ENCODE measurements at places on chromosomes 16 and 17.

DNA sequence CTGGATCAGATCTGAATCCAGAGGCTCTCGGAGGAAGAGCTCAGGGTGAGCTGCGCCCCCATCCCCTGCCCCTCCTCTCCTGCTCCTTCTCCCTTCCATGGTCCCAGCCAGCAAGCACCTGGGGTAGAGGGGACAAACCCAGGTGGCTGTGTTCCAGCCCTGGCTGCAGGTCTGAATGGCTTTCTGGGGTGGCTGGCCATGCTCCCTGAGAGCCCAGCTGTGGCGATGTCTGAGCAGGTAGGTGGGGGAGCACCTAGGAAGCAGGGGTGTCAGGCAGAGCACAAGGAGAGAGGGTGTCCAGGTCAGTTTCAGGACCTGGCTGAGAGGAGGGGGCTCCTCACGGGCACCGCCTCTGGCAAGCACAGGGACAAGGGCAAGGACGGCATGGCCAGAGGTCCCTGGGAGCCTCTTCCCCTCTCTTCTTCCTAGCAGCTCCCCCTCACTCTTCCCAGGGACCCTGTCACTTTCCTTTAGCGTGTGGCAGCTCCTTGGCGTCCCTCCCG, 310.0 kb downstream of the SEC14L1 start:
- no peak for DNase-seq

DNA sequence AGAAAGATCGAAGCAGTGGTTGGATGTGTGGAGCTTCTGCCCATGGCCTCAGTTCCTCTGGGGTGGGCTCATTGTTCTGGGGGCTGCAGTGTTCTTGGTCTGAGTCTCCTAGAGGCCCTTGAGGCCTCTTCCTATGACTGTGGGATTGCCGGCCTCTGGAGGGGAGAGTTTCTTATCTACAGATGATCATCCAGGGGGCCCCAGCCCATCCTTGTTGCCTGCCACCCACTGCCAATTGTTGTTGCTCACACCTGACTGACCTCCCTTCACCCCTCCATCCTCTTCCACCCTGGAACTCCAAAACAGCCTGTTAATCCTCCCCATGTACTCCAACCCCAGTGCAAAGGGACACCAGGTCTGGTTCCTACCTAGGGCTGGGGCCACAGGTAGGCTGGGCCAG, 5.9 kb downstream of the B3GNT9 start:
- DNase-seq: no peak

- DNase-seq: no peak
Observed at GRCh38 chr17:354651-355556, 2.3 kb upstream of the RPH3AL start.

DNA sequence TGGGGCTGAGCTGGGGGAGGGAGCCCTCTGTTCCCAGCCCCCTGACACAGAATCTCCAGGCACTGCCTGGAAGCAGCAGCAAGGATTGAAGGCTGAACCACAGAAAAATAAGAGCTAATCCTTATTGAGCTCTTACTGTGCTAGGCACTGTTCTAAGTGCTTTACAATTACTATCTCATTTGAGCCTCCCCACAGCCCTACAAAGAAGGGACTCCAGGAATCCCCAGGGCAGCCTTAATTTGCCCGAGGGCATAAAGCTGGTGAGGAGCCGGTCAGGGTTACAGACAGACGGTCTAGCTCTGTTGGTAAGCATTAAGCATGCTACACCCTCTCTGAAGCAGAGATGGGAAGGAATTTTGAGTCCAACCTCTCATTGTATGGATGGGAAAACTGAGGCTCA, 7.0 kb downstream of the SAMD14 start:
- no peak for DNase-seq

- DNase-seq: no peak
Observed at GRCh38 chr17:75809631-75810111, 25.1 kb downstream of the UNK start.

DNA sequence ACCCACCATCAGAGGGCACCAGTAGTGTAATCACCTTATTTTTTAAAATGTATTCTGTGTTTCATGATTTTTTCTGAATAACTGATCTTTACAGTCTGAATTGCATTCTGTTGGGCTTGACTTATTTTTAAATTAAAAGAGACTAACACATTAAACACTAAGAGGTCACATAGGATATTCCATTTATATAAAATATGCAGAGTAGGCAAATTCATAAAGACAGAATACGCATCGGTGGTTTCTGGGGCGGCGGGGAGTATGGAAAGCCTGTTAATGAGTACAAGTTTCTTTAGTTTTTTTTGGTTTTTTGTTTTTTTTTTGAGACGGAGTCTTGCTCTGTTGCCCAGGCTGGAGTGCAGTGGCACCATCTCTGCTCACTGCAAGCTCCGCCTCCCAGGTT, 366.3 kb downstream of the WWOX start:
- no peak for DNase-seq

GRCh38 chr17:17685775-17686291, 4.6 kb downstream of the RAI1 start:
- DNase-seq: no peak

DNA sequence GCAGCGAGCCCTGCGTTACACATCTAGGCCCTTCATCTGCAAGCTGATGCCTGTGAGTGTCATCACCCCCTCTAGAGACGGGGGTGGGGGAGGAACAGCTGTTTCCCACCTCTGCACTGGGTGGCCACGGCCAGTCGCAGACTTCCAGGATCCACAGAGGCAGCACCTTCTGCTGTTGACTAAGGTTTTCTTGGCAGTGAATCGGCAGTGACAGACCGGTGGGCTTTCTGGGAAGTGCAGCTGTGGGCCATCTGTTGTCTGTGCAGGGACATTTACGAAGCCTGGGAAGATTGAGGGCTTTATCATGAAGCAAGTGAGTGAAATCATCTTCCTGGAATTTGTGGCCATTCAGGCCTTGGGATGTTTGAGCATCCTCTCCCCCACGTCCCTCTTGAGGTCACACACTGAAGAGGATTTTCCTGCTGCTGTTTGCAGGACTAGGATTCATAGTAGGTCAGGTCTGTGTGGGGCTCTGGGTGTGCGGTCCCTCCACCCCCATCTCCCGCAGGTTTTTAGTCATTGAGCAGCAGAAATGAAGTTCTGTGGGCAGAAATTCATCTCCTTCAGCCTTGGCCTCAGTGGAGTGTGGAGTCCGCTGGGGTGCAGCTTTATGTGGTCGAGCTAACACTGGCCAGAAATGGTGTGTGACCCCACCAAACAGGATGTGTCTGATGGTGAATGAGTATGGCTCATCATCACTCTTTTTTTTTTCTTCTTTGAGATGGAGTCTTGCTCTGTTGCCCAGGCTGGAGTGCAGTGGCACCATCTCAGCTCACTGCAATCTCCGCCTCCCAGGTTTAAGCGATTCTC, 12.0 kb downstream of the PGS1 start:
- DNase-seq: no peak

GRCh38 chr17:77957235-77957856, 1.2 kb upstream of the TNRC6C start:
- DNase-seq: no peak

DNA sequence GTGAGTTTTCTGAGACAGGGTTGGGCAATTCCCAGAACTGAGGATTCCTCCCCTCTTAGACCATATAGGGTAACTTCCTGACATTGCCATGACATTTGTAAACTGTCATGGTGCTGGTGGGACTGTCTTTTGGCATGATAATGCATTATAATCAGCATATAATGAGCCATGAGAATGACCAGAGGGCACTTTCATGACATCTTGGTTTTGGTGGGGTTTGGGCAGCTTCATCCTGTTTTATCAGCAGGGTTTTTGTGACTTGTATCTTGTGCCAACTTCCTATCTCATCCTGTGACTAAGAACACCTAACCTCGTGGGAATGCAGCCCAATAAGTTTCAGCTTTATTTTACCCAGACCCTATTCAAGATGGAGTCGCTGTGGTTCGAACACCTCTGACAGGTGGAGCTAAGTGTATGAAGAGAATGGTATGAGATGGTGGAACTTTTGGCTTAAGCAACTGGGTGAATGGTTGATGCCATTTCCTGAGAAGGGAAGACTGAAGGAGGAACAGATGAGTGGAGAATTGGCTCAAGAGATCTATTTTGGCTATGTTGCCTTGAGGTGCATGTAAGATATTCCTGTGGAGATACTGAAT, 217.3 kb downstream of the RAB11FIP4 start:
- DNase-seq: no peak

DNA sequence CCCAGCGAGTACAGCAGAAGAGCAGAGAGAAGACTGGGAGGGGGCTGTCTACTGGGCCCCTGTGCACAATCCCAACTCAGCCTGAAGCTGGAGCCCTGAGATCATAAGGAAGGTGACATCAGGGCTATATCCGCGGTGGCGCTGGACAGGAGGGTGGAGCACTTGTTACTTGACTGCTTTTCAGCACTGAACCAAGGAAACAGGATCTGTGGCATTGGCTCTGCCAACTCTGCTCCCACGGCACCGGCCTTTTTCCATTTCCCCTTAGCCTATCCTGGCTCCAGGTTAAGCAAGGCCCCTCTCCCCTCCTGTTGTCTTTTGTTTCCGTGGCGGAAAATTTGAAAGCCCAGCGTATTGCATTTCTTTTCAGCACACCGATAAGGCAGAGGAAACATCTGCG, 125.0 kb upstream of the IRX3 start:
- no peak for DNase-seq

DNA sequence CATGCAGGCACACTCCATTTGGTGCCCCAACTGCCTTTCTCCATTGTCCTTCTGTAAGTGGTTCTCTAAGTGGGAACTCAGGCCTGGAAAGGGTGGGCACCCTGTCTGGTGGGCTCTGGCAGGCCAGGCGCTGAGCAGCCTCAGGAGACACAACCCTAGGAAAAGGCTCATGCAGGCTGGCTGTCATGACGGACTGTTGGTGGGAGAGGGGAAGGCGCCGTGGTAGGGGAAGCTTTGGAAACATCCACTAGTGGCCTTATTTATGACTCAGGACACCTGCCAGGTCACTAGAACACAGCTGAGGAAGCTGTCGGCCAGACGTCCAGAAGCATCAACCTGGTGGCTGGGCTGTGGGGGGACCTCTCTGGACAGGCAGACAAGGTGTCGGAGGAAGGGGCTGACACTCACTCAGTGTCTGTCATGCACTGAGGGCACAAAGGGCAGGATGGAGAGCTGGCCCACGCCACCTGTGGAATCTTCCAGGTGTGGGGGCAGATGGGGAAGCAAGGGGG, 216.0 kb downstream of the SEC14L1 start:
- DNase-seq: peak; percentile 22

GRCh38 chr17:12726131-12726530, 60.4 kb downstream of the MYOCD start:
- DNase-seq: no peak

DNA sequence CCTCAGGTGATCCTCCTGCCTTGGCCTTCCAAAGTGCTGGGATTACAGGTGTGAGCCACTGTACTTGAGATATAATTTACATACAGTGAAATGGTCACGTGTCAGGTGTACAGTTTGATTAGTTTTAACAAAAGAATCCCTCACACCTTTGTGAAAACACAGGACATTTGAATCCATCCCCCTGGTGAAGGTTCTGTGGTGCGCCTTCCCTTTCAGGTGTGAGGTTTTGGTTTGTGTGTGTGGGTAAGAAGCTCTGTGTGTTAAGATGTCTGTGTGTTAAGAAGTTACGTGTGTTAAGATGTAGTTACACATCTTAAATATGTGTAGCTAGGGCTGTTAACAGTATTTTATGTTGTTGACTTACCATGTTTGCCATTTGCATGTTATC, 4.4 kb downstream of the SEC14L1 start:
- no peak for DNase-seq

- DNase-seq: no peak
Observed at GRCh38 chr17:70810609-70811008, 641.3 kb downstream of the KCNJ2 start.

DNA sequence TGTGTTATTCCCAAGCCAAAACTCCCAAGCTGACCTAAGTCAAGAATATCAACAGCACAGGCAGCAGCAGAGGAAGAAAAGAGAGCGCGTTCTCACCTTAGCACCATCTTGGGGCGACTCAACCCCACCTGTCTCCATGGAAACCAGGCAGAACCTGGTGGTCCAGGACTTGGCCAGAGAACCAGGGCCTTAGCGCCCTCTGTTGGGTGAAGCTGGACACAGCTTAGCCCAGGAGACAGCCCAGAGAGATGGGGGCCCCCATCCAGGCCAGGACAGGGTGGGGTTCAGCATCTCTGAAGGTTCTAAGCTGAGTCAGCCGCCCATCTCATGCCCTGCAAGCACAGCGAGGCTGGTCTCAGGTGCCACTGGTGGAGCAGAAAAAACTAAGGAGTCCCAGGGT, 60.1 kb upstream of the TMEM132E start:
- DNase-seq: peak; percentile 50

DNA sequence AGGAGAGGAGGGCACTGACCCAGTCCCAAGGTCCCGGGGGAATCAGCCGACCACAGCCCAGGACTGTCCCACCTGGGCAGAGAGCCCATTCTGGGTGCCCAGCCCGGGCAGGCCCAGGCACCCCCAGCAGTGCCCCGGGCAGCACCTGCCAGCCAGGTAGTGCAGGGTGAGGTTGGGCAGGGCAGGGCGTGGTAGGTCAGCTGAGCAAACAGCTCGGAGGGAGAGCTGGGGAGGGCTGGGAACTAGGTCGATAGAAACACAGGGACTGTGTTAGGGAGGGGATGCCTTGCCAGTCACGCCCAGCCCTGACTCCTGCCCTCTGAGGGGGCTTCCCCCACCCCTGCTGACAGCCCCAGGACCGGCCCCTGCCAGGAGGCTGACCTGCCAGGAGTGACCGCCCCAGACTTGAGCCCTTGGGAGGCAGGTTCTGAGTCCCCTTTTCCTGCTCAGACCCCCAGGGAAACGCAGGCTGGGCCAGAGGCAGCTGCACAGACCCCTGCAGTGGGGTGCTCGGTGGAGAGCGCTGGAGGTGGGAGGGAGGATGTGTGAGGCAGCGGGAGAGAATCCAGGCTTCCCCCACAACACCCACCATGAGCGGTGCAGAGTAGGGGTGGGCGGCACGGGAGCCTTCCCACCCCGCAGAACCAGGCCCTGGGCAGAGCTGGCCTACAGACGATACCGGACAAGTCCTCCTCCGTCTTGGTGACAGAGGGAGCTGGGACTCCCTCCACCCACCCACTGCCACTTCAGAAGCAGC, 4.7 kb downstream of the HS3ST6 start:
- no peak for DNase-seq

DNA sequence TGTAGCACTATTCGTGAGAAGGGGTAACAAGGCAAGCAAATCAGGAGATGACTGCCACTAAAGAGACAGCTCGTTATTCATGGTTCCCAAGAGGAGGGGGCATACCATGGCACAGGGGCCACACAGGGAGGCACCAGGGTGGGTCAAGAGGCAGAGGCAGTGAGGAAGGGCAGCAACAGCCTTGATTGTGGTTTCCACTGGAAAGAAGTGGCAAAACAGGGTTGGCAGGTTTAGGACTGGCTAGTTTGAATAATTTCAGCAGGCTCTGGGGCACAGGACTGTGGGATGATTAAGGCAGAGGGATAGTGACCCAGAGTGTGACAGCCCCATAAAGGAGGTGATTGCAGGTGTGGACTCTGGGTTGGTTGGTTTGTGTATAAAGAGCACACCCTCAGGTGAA, 188.9 kb downstream of the CBLN1 start:
- no peak for DNase-seq

DNA sequence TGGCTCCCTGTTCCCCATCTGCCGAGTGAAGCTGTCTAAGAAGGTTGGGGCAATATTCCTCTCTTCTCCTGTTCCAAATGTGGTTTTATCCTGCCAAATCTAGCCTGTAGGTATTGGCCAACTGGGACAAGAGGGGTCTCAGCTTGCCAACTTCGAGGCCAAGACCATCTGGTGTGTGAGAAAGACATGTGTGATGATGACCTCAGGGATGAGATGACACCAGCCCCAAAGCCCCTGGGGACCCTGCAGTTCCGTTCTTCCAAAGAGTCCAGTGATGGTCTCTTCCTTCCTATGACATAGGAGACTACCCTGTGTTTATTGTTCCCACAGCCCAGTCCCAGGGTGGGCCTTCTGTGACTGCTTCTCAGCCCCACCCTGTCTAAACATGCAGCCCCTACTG, 34.8 kb upstream of the ADAMTS18 start:
- DNase-seq: no peak

All from stimulated activated CD8-positive, alpha-beta memory T cell treated with anti-CD3 and anti-CD28 coated beads, Interleukin-4, amount 100 ng/mL, for 48 hours (primary cell).